Stimulated activated CD4-positive, alpha-beta T cell treated with anti-CD3 and anti-CD28 coated beads, Interleukin-1b, Interleukin-23, amount 100 ng/mL, for 1 hour (primary cell): ENCODE measurements at places on chromosomes 4 and X.
A peak's percentile ranks its signal among the peaks of the same experiment; 100 is the strongest.

GRCh38 chrX:151712253-151712652, 3.6 kb upstream of the FATE1 start:
- no peak for DNase-seq

DNA sequence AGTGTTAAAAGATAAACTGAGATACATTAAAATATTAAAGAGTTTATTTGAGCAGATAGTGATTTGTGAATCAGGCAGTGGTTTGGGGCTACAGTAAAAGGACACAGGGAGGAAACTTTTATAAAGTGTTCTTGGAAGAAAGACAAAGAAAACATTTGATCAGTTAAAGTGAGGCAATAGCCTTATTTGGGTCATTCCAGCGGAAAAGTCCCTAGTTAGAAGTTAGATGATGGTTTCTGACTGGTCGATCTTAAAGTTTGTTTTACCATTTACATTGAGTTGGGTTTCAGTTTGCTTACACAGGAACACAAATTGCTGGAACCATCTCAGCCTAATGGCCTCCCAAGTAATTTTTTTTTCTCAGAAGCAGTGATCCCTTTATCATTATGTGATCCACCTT, 69.7 kb downstream of the PPP1R2C start:
- no peak for DNase-seq

DNA sequence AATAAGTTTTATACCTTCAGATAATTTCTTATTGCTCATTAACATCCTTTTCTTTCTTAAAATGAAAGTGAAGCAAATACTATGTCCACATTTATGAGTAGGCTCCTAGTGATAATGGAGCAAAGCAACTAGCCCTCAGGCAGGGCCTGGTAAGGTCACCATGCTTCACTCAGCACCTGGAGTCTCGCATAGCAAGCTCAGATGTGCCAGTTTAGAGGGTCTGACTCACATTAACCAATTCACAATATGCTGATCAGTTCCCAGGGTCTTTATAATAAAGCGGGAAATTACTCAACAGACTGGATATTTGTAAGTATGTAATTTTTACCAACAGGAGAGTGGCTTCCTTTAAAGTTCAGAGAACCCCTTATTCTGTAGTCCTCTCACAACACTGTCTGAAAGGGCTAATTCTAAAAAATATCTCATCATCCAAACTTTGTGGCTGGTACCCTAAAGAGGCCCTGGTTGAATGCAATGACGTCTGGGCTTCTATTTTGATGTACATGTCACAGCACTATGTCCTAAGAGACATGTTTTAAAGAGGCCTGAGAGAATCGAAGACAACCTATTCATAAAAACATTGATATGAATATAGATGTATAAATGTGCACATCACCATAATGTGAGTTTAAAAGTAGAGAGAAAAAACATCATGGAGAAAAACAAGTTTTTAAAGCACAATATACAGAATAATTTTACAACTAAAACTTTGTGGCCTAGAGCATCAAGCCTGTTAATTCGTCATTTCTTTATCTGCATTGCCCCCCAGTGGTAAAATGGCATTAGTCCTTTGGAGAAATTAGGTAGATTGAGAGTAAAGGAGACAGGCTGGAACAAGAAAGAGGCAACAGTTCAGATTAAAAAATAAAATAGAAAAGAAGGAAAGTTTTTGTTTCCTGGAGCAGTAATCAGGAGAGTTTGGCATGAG, 44.3 kb downstream of the IL21 start:
- no peak for DNase-seq

DNA sequence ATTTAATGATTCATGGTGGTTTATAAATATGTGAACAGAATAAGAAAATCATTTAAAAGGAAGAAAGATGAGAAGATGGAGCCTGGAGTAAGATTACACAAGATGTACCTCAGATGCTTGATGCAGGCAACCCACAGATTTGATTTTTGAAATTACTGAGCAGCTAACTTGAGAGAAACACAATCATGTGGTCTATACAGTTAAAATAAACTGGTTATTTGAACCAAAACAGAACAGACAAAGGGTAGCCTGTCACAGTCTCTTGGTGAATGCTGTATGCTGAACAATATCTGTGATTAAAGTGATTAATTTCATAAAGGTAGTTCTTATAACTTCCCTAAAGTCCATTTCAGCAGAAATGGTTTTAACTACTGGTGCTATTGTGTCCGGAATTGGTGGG, 4.2 kb downstream of the PI4K2B start:
- DNase-seq = no peak

DNA sequence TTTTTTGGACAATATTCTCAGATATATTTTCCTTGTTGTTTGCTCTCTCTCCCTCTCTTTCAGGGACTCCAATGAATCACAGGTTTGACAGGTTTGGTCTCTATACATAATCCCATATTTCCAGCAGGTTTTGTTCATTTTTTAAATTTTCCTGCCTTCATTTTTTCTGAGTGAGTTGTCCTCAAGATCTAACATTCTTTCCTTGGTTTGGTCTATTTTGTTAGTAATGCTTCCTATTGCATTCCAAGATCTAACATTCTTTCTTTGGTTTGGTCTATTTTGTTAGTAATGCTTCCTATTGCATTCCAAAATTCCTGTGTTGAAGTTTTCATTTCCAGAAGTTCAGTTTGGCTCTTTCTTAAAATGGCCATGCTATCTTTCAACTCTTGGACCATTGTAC, 45.3 kb upstream of the ZMAT1 start:
- no peak for DNase-seq

DNA sequence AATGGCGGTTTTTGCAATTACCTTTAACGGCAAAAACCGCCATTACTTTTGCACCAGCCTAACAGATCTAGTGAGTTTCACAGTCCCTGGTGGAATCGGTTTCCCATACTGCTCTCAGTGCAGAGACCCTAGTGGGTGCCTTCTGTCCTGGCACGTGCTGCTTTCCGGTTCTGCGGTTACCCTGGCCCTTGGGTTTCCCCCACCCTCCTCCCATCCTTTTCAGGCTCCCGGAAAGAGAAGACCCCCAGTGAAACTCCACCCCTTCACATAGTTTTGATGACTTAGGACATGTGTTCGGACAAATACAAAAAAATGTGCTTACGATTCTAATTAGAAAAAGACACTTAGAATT, 36.9 kb downstream of the NLGN3 start:
- no peak for DNase-seq

DNA sequence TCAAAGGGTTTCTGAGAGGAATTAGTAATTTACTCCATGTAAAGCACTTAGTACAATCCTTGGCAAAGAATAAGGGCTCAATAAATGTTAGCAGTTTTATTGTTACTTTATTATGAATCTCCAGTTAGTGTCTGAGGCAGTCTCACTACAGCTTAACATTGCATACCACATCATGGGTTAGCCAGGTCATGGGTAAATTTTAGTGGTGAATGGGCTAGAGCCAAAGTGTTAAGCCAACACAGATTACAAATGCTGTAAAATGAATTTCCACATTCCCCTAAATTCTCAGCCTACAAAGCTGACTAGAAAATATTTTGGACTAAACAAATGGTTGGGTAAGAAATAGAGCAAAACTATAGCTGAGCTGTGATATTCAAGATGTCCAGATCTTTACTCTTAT, 72.4 kb downstream of the NRK start:
- no peak for DNase-seq

GRCh38 chr4:77175201-77175611, 18.2 kb downstream of the CCNG2 start:
- no peak for DNase-seq

DNA sequence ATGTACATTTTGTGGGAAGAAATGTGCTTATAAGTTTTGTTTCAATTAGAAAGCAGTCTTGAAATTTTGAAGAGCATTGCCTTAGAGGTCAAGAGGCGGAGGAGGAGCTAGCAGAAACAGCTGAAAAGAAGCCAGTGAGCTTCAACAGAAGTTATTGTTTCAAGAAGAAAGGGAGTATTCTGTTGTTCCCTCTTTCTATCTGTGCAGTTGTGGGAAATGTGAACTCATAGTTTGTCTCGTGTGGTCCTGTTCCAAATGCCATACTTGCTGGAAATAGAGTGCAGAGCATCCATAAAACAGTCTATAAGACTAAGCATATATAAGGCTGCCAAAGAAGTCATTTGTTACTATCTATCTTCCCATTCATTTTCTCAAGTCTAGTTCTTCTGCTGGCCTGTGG, 1015.7 kb downstream of the DMD start:
- no peak for DNase-seq

DNA sequence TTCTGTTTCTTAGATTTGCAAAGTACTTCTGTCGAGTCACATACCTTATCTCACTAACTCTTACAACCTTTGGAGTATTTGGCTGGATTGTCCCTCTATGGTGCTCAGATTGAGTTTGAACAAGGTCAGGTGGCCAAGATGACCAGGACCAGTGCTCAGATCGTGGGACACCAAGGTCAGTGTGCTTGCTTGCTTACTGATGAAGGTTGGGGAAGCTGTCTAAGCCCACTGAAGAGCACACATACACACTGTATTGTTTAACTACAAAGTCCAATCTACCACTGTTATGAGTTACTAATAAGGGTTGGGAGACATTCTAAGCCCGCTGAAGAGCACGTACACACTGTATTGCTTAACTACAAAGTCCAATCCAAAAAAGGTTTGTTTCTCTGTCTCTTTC, 53.7 kb downstream of the TAB3 start:
- DNase-seq = no peak

- DNase-seq = no peak
Observed at GRCh38 chrX:51484616-51485015, 11.8 kb downstream of the NUDT11 start.

- DNase-seq = no peak
Observed at GRCh38 chrX:110358548-110358947, at the start of gene RTL9. TSS of gene RTL9 (plus strand) at chrX:110358848. CDS start at chrX:110450618, 91,770 bp downstream.

GRCh38 chrX:136268051-136269048, 17.1 kb upstream of the MAP7D3 start:
- DNase-seq = peak; percentile 11

- no peak for DNase-seq
Observed at GRCh38 chrX:3548765-3549391, 164.6 kb downstream of the PRKX start.

- DNase-seq = no peak
Observed at GRCh38 chr4:6402566-6403399, 69.6 kb downstream of the PPP2R2C start.

- no peak for DNase-seq
Observed at GRCh38 chr4:158724637-158725036, 1.4 kb upstream of the PPID start.

DNA sequence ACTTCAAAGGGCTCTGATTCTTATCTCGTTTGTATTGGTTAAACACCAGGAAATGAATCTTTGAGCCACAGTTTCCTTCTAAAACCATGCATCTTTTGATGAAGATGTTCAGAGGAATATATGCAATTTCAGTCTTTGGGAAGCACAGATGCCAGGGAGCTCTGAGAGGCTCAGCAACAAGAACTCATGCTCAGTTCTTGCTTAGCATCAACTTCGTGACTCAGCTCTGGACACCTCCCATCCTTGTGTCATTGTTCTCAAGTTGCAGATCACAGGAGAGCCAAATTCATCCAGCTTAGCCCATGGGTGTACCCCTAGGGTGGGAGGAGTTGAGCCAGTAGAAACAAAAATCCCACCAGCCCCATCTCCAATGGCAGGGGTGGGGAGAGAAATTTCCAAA, 219.6 kb upstream of the MAOA start:
- DNase-seq = no peak

DNA sequence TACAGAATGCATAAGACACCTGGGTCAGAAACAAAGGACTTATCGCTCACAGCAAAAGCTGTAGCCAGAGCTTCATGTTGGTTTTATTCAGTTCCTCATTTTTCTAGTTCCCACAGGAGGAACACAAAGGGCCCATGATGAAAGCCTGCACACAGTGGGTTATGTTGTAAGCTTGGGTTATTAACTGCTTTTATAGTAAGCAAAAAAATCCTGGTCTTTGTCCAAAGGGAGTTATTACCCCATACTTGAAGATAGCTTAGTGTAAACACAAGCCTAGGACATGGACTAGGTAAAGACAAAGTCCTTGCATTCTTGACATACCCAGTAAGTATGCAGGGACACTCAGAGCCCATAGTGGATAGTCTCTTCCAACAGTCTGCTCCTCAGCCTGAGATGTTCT, 11.7 kb downstream of the BBS12 start:
- no peak for DNase-seq

GRCh38 chr4:23023121-23023520, 330.4 kb downstream of the GBA3 start:
- DNase-seq = no peak

DNA sequence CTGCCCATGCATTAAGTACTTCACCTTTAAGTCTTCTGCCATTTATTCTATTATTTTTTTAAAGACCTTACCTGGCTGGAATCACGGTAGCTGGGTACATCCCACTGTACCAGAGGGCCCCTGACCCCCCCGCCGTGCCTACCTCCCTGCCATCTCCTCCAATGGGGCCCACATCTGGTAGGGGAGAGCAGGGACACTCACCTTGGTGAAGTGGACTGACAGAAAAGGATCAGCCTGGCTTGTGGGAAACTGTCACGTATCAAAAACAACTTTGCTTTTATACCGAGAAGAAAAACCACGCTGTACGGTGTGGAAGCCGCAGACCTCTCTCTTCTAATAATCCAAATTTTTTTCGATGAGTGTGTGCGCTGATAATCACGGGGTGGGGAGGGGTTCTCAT, at the start of gene FOXP3:
Gene FOXP3 (minus strand): TSS at position 251 of the 400 bp plus-strand sequence. CDS start 6,205 bp downstream, outside the sequence.
- DNase-seq = no peak

DNA sequence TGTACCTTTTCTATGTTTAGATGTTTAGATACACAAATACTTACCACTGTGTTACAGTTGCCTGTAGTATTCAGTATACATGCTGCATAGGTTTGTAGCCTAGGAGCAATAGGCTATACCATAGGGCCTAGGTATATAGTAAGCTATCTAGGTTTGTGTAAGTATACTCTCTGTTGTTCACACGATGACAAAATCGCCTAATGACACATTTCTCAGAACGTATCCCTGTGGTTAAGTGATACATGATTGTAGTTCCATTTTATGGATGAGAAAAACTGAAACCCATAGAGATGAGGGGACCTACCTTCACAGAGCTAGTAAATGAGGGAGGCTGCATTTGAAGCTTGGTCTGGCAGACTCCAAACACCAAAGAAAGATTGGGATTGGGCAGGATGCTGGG, 79.4 kb upstream of the EFNB1 start:
- no peak for DNase-seq

DNA sequence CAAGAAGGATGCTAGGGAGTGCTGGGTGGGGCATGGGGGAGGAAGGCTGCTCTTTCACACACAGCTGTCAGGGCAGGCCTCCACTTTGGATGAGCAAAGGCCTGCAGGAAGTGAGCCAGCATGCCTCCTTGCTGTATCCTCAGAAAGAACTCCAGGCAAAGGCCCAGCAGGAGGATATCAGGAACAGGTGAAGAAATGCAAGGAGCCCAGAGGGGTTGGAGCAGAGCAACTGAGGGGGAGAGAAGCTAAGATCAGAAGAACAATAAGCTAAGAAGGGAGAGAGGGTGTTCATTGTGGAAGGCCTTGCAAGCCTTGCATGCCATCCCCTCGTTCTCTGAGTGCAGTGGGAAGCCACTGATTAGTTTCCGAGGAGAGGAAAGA, 115.1 kb downstream of the CAMK2D start:
- no peak for DNase-seq

- peak; percentile 90 for DNase-seq
Observed at GRCh38 chrX:49043220-49043986, at the start of gene TFE3. TSS of gene TFE3 (minus strand) at chrX:49043357. CDS start at chrX:49043226, 131 bp downstream.

GRCh38 chrX:44747317-44747716, 96.5 kb upstream of the DUSP21 start:
- DNase-seq = no peak
